ENCODE measurements at places on chromosomes 12 and 14. TPM values are rescaled to one million over a fixed set of nuclear protein-coding genes. Genes with fewer than 3 reads are reported as not detected.

Gene CD69
- not detected for total RNA-seq

Gene SLC17A8
- not detected for total RNA-seq

Gene AEBP2
- 22.1 TPM for total RNA-seq

Gene WNT5B
- 2.2 TPM for total RNA-seq

Gene NOPCHAP1
- 33.1 TPM for total RNA-seq

Gene WNT1
- not detected for total RNA-seq

Gene PTPN21
- total RNA-seq = 8.7 TPM

Gene CEP170B
- 24.8 TPM for total RNA-seq

Data from A549 treated with CORT108297 at 1 μM for 4 hours (cell line).